Fibroblast of skin of right quadriceps (primary cell): ENCODE measurements at places on chromosomes 11 and 22.
A peak's percentile ranks its signal among the peaks of the same experiment; 100 is the strongest.

- DNase-seq, result no peak
Observed at GRCh38 chr11:85809863-85810262, 1.1 kb downstream of the SYTL2 start.

- no peak for DNase-seq
Observed at GRCh38 chr22:26616650-26617049, 1.2 kb downstream of the CRYBB1 start.

DNA sequence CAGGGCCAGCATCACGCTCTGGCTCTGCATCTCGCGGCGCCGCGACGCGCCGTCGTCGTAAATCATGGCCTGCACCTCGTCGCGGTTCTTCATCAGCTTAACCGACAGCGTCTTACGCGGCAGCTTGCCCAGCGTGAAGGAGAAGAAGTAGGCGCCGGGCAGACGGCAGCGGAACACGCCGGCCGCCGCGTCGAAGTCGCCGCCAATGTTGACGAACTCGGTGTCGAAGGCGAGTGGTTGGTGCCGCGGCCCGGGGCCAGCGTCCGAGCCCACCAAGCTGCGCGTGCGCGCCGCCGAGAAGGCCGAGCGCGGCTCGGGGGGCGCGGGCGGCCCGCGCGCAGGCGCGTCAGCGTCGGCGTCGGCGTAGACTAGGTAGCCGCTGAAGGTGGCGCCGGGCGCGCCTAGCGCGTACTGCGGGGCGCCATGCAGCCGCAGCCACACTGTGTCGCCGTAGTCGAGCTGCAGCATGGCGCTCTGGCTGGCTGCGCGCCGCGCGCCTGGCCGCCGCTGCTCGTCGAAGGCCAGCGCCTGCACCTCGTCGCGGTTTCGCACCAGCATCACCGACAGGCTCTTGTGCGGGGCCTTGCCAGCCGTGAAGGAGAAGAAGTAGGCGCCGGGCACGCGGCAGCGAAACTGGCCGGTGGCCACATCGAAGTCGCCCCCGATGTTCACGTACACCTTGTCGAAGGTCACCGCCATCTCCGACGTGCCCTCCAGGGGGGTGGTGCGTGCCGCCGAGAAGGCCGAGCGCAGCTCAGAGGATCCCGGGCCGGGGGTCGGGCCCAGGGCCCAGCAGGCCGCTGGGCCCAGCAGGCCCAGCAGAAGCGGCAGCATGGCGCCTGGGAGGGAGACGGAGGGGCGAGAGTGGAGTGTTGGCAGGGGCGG, 3.7 kb downstream of the FAM180B start:
- peak; percentile 53 for DNase-seq

GRCh38 chr11:68013611-68014156, 3.6 kb downstream of the ALDH3B1 start:
- DNase-seq, result no peak

GRCh38 chr11:102309621-102310541, 7.4 kb upstream of the BIRC3 start:
- peak; percentile 63 for DNase-seq

GRCh38 chr11:74751303-74751702, 2.7 kb downstream of the RNF169 start:
- DNase-seq, result no peak

DNA sequence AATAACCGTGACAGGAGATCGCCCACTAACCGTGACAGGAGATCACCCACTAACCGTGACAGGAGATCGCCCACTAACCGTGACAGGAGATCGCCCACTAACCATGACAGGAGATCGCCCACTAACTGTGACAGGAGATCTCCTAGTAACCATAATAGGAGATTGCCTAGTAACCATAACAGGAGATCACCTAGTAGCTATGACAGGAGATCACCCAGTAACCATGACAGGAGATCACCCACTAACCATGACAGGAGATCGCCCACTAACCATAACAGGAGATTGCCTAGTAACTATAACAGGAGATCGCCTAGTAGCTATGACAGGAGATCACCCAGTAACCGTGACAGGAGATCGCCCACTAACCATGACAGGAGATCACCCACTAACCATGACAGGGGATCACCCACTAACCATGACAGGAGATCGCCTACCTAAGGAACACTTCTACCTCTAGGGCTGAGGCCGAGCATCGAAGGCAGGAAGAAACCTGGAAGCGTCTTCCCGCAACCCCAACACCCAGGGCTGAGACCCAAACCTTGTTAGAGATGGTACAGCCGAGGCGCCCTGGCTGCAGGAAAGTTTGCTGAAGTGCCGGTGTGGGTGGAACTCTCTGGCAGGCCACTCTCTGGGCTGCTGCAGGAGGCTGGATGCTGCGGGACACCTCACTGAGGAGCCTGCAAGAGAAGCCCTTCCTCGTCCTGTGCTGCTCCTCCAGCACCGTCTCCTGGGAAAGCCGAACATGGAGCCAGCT, 67.5 kb upstream of the THY1 start:
- no peak for DNase-seq

GRCh38 chr11:11422411-11423128, 69.5 kb upstream of the CSNK2A3 start:
- DNase-seq, result no peak

DNA sequence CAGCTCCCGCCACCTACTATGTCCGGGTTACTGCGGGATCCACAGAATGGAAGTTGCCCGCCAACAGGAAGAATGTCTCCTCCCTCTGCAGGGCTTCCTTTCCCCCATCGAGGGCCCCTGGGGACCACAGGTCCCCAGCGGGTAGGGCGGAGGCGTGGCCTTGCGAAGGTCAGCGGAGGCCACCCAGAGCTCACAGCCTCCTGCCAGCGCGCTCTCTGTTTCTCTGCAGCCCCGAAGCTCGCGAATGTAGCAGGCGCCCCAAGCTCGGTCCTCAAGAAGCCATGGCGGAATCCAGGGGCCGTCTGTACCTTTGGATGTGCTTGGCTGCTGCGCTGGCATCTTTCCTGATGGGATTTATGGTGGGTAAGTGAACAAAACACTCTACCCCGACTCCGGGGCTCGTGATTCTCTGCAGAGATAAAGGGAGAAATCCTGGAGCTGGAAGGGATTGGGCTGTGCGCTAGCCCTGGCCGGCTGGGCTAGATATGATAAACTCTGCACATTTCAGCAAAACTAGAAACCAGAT, at the start of gene NAALAD2:
Gene NAALAD2 (plus strand): TSS at position 186 of the 526 bp plus-strand sequence. CDS start 96 bp downstream, at position 282.
- DNase-seq, result peak; percentile 46

GRCh38 chr11:47587723-47588326, 1.3 kb downstream of the FAM180B start:
- DNase-seq, result no peak

GRCh38 chr22:28341001-28341400, 338.6 kb downstream of the TTC28 start:
- peak; percentile 34 for DNase-seq

DNA sequence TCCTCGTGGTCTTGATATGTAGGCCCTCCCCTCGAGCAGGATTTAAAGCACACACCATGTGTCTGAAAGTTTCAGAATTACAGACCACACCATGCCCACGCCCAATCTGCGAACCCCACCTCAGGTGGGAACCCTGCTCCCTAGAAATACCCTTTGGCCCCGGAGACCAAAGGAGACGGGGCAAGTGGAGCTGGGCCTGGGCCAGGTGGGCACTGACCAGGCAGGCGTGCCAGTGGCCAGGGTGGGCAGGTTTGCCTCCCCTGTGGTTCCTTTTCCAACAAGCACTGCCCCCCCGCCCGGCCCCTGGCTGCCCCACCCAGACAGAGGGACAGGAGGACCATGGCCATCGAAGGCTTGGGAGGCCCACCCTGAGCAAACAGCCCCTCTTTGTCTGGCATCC, 400.4 kb downstream of the TBC1D22A start:
- no peak for DNase-seq

- no peak for DNase-seq
Observed at GRCh38 chr11:117478126-117478860, 150.6 kb downstream of the CEP164 start.

DNA sequence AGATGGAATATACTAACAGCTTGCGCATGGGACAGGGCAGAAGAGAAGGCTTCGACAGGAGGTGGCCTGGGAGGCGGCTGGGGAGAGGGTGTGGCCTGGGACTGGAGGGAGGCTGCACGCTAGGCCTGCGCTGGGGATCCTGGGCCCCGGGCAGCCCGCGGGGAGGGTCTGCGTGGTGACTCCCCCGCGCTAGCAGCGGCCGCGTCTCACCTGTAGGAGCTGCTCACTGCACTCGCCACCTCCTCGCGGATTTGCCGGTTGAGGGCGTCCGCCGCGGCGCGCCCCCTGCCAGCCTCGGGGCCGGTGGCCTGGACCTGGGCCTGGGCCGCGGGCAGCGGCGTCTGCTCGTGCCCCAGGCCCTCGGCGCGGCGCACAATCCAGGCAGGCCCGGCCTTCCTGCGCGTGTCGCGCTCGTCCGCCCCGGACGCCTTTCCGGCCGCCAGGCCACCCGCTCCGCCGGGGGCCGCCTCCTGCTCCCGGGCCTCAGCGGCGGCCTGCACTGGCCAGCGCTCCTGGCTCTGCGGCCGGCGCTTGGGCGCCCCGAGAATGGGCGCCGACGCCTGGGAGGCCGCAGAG, 1.5 kb downstream of the MAP6 start:
- DNase-seq, result no peak

- no peak for DNase-seq
Observed at GRCh38 chr11:23497040-23497439, 636.8 kb upstream of the CCDC179 start.

GRCh38 chr11:73130181-73130580, 11.9 kb downstream of the FCHSD2 start:
- no peak for DNase-seq

GRCh38 chr22:28892175-28892731, 8.9 kb downstream of the ZNRF3 start:
- DNase-seq, result no peak

DNA sequence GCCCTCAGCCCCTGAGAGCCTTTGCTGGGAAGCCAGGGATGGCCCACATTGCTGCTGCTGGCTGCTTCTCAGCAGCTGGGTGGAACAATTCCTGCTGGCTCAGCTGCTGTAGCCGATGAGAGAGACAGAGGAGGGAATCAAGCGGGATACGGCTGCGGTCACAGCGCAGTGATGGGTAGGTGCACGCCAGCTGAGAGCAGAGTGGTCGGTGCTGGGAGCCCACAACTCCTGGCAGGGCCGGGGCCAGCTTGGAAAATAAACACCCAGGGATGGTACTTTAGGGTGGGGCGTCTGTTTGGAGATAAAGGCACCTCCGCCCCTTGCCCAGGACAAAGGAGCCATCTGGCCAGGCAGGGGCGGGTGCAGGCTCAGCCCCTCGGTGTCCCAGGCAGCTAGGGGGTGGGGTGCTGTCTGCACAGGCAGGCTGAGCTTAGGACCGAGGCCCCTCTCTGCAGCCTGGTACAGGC, 480.5 kb downstream of the MIAT start:
- DNase-seq, result no peak

DNA sequence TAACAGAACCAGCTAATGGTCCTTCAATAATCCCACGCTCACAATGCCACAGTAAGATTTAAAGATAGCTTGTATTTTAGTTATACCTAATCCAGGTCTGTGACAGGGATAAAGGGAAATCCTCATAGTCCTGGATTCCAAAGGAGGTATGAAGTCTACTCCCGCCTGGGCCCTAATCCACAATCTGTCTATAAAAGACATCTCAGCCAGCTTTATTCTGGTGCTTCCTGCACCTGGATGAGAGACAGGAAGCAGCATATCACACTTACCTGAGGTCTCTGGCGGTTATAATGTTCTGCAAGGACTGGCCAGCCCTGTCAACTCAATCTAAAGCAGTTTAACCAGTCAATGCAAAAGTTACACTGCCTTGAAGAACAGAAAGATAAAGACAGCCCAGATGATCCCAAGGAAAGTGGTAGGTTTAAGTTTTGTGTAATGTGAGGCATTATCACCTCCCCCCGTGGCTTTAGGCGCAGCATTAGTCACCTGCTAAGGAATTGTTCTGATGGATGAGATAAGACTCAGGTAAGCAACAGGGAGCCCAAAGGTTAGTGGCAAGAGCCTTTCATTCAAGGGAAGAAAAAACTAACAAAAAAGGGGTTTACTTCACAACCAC, 57.6 kb downstream of the PLEKHA7 start:
- DNase-seq, result no peak

DNA sequence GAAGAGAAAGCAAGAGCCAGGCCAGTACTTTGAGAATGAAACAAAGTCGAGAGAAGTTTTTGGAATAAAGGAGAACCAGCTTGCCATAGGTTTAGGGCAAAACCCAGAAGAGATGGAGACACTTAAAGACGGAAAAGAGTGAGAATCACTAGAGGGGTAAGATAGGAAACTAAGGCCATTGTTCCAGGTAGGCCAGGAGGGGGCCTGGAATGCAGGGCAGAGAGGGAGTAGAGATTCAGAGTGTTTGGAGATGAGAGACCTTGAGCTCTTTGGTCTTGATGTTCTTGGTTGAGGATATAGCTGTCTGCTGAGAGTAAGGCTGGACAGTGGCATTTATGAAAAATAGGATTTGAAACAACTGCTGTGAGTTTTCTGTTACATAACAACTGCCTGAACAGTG, 263.3 kb upstream of the POU2AF2 start:
- no peak for DNase-seq

- DNase-seq, result no peak
Observed at GRCh38 chr22:43824724-43825420, 12.8 kb upstream of the EFCAB6 start.

DNA sequence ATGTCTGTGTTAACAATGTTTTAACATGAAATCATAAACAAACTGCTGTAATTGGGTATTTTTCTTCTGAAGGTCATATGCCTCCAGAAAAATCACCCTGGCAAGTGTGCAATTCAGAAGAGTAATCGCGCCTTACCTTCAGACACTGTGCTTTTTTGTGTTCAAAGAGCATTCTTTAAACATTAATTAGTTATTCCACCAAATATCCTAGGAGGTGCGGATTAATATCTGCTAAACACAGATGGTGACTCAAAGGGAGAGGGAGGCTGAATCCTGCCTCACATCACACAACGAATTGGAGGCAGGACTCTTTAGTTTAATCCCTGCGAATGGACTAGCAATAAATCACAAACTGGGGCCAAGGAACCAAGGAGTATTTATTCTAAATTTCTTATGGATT, 213.0 kb downstream of the NTM start:
- no peak for DNase-seq

- DNase-seq, result no peak
Observed at GRCh38 chr11:114130629-114131277, 71.2 kb downstream of the ZBTB16 start.

GRCh38 chr22:49715450-49715849, 112.2 kb downstream of the BRD1 start:
- no peak for DNase-seq

- DNase-seq, result no peak
Observed at GRCh38 chr11:84719935-84720577, 907.1 kb downstream of the DLG2 start.

- no peak for DNase-seq
Observed at GRCh38 chr22:47622541-47622940, 860.1 kb downstream of the TBC1D22A start.

DNA sequence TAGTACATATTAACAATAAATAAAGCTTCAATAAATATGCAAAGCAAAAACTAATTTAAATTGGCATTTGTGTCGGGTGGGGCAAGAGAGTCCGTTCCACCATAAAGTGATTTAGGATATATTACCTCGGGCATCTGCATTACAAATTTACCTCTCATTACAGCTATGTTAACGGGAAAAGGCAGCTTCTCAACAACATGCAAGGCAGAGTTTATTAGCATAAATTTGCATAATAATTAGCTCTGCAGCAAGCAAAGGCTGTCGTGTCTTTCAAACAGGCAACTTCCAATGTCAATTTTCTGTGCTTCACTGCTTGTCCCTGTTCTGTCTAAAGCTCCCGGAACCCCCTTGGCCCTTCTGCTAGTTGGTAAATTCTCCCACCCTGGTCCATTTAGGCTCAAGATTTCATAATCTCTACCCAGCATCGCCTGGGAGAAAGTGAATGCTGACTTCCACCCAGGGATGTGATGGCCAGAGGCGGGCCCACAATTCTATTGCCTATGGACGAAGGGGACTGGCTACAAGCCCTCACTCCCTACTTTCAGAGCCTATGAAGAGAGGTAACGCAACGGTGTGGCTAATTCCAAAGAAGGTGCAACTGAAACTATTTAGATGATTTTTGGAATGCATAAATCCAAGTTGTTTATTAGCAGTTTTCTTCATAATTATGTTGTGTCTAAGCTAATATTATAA, 462.1 kb downstream of the OPCML start:
- DNase-seq, result no peak
